Ecto neural progenitor cell (in vitro differentiated cells): ENCODE measurements at places on chromosomes 5 and 9.

GRCh38 chr5:5383461-5383860, 39.0 kb upstream of the ICE1 start:
- DNase-seq = no peak

DNA sequence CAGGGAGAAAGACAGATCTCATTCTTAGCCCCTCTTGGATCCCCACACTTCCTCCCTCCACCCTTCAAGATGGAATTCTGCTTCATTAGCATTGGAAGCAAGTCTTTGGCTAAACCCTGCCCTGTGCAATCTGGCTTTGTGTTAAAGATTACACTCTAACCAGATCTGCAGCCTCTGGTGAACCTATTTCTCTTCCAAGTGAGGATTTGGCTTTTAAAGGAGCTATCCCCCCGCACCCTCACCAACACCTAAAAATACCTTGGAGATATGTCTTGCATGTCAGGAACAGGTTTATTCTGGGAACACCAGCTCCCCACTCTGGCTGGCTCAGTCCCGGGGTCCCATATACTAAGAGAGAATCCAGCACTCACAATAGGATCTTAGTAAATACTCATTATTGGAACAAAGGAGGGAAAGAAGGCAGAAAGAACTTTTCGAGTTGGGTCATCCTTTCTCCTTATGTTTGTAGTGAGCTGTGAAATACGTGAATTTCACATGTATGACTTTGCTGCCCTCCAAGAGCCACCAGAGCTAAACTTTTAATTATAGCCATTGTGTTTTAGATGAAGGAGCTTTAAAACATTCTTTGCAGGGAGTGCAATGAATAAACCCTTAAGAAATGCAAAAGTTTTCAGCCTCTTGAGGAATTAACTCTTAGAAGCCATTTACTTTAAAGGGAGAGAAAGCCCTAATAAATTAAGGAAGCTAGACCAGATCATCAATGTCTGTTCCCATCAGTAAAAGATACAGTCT, 53.7 kb upstream of the HRH2 start:
- DNase-seq = no peak

GRCh38 chr5:44329716-44330115, 59.5 kb downstream of the FGF10 start:
- DNase-seq = no peak

- DNase-seq = no peak
Measured at GRCh38 chr5:157150995-157151394, 8.3 kb upstream of the MED7 start.

DNA sequence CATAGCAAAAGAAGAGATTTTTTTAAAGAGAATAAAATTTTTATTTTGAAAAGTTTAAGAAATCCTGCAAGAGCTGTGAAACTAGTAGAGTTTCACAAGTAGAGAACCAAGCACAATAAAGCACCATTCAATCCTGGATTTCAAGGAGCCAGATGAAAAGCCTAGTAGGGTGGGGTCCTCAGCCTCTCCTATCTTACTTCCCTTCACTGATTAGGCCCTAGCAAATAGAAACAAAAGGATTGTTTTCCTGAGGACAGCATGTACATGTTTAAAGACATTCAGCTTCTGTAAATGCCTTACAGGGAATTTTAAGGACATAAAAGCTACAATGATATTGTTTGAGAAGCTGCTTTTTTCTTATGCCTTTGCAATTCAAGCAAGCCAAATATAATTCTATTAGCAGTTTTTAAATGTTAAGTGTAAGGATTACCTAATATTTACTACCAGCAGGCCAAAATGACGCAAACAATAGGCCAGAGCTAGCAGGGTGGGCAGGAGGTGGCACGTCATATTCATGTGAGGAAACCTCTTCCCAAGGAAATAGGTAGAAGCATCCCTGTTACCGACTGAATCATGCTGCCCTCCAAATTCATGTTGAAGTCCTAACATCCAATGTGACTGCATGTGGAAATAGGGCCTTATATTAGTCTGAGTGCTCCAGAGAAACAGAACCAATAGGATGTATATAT, 337.6 kb downstream of the MLLT3 start:
- DNase-seq = no peak

GRCh38 chr9:131667576-131667975, 72.3 kb downstream of the RAPGEF1 start:
- no peak for DNase-seq

GRCh38 chr5:157607371-157608161, 32.0 kb upstream of the ADAM19 start:
- no peak for DNase-seq

- DNase-seq = no peak
Measured at GRCh38 chr5:39164016-39164415, 55.3 kb downstream of the FYB1 start.

GRCh38 chr9:76082057-76082456, 191.6 kb downstream of the PCSK5 start:
- no peak for DNase-seq

GRCh38 chr9:33718987-33719386, 76.4 kb upstream of the PRSS3 start:
- DNase-seq = no peak

GRCh38 chr5:173925449-173926071, 37.4 kb downstream of the CPEB4 start:
- no peak for DNase-seq

GRCh38 chr5:171226864-171227263, 82.2 kb upstream of the TLX3 start:
- no peak for DNase-seq

- no peak for DNase-seq
Measured at GRCh38 chr5:68239487-68239886, 23.9 kb downstream of the PIK3R1 start.

DNA sequence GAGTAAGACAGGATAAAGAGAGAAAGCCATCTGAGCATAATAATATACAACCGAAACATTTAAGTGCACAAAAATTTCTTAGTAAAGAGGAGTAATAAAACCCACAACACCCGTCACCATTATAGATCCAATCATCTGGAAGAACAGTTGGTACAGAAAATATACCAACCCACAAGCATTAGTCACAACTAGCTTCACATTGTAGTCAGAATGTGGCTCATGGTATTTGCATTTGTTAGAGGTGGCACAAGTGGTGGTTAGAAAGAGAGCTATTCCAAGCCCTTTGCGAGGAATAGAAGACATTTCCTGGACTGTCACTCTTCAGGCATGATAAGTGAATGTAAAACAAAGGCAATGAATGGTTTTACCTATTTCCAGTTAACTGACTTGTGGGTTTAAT, 677.5 kb upstream of the ST8SIA4 start:
- DNase-seq = no peak

DNA sequence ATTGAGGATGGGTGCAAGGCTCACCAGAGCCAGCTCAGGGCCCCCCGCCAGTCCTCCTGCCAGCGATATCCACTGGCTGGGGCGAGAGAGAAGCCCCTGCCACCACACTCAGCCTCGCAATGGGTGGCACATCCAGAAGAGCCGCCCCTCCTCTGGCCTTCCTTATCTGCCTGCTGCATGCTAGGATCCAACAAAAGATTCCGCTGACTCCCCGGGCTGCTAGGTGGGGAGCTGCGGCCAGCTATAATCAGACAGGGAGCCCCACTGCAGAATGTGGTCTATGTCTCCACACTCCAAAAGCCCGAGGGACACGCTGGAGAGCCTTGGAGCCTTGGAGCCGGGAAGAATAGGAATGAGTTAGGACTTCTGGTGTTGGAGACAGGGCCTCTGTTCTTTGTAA, 32.8 kb downstream of the COL23A1 start:
- DNase-seq = no peak

DNA sequence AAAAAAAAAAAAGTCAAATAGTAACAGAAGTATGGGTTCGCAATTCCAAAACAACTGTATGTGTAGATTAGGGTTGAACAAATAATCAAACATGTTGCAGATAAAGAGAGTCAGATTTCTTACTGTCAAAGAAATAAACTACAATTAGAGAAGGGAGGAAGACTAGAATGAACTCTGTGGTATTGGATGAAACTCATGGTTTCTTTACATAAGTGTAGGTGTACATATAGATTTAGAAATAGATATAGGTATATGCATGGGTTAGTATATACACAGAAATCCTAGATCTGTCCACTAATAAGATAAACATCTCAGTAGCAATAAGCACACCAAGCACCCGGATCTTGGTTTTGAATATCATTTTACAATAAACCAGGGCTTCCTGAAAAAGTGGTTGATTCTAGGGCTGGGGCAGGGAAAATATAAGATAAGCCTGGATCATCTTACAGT, 21.3 kb downstream of the DTWD2 start:
- no peak for DNase-seq

DNA sequence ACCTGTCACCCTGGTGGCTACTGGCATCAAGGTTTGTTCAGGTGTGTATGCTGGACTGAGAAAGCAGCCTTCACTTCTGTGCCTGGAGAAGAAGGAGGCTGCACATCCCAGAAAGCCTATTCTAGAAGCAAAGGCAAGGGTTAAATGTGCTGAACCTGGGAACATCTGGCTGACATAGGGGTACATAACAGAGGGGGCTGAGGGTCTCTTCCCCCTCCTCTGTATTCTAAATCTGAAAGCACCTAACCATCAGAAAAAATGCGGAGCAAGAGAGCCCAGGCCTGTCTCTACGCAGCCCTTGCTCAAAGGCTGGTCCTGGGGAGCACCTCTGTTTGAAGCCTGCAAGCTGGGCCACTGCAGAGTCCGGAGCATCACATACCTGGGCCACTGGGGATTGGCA, 53.2 kb upstream of the FSTL4 start:
- DNase-seq = no peak

- no peak for DNase-seq
Measured at GRCh38 chr9:83434254-83434653, 103.9 kb downstream of the FRMD3 start.

DNA sequence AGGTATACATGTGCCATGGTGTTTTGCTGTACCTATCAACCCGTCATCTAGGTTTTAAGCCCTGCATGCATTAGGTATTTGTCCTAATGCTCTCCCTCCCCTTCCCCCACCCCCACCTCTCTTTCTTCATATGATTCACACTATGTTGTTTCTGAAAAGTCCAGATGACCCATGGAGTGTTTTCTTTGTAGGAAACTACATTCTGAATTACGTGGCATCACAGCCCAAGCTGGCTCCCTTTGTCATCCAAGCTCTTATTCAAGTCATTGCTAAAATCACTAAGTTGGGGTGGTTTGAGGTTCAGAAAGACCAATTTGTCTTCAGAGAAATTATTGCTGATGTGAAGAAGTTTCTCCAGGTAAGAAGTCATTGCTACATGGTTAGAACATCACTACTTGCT, 30.4 kb downstream of the RANBP17 start:
- DNase-seq = no peak

GRCh38 chr9:105883847-105884246, 189.5 kb downstream of the TMEM38B start:
- DNase-seq = no peak

DNA sequence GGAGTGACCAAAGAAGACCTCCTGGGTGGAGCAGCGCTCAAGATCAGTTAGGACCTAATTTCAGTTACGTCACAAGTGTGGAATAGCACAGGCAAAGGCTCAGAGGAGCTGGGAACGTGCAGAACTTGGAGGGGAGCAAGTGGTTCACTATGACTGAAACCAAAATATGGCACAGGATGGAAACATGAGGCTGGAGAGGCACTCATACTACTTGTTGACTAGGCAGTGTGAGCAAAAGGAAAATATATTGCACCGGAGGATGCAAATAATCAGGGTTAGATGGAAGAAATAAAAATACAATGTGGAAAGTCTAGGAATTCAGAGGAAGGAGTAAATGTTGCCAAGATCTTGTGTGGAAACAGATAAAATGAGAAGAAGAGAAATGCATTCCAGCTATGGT, 148.3 kb downstream of the DCP2 start:
- no peak for DNase-seq

DNA sequence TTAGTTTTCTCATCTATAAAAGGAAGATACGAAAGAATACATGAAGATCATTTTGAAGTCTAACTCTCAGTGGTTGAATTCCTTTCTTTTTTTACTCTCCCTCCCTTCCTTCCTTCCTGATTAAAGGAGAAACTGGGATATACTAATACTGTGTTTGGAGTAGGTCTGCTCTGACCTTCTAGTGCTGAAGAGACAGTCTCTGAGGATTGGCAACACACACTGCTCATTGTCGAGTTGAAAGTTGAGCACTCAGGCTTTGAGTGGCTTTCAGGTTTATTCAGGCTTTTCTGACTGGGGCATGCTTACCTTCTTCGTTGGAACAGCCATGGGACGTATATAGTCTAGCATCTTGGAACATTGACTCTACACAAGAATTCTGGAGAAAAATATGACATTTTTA, 86.9 kb upstream of the RPS23 start:
- DNase-seq = no peak

DNA sequence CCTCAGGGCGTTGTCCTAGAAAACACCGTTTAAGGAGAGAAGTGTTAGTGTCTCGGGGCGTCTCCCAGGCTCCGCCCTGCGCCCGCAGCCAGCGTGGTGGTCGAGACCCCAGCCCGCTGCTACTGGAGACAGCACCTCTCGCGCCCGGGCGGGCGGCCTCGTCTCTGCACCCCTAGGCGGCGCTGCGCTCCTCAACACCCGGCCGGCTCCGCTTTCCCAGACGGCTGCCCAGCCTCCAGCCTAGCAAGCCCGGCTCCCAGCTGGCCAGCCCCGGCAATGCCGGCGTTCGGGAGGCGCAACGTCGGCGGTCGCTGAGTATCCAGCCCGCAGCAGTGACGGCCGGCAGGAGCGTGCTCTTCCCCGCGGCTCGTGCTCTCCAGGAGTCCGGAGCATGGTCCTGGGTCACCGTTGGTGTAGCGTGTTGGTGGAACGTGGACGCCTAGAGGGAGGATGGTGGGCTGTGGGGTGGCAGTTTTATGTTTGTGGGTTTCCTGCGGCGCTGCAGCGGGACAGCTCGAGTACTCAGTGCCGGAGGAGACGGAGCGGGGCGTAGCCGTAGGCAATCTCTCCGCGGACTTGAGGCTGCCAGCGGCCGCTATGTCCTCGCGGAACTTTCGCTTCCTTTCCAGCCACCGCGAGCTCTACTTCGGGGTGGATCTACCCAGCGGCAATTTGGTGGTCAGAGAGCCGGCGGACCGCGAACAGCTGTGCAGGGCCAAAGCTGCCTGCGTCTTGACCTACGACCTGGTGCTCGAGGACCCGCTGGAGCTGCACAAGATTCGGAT, 536 bp downstream of the PCDHAC1 start:
- peak; percentile 97 for DNase-seq

GRCh38 chr5:169697976-169698375, 60.9 kb downstream of the DOCK2 start:
- DNase-seq = no peak

GRCh38 chr5:124738681-124739633, 7.5 kb downstream of the ZNF608 start:
- no peak for DNase-seq

DNA sequence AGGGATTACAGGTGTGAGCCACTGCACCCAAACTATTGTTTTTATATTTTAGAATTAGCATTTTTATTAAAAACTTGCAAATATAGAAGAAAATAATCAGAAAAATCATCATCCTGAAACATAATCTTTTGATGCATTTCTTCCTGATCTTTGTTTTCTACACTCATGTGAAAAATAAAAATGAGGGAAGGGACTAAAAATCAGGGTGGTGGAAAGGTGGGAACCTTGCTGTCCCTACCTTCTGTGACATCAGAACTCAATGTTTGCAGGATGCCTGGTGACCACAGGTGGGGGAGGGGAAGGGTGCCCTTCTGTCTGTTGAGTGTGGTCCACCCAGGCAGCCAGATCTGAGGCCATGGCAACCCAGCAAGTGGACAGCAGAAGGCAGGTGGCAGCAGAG, at the start of gene SMIM23:
TSS of gene SMIM23 (plus strand) at position 301 of the 400 bp plus-strand sequence. CDS start at position 356, 55 bp downstream.
- no peak for DNase-seq

- DNase-seq = no peak
Measured at GRCh38 chr9:91100878-91101450, 260.8 kb downstream of the AUH start.

GRCh38 chr5:126812199-126812570, 35.2 kb downstream of the LMNB1 start:
- DNase-seq = no peak

GRCh38 chr9:112501287-112501686, 14.7 kb downstream of the KIAA1958 start:
- DNase-seq = no peak
